ENCODE measurements at places on chromosomes 16 and 17.

- no peak for DNase-seq
These were observed 2.4 kb upstream of the PERCC1 start for GRCh38 chr16:1428511-1428910.

DNA sequence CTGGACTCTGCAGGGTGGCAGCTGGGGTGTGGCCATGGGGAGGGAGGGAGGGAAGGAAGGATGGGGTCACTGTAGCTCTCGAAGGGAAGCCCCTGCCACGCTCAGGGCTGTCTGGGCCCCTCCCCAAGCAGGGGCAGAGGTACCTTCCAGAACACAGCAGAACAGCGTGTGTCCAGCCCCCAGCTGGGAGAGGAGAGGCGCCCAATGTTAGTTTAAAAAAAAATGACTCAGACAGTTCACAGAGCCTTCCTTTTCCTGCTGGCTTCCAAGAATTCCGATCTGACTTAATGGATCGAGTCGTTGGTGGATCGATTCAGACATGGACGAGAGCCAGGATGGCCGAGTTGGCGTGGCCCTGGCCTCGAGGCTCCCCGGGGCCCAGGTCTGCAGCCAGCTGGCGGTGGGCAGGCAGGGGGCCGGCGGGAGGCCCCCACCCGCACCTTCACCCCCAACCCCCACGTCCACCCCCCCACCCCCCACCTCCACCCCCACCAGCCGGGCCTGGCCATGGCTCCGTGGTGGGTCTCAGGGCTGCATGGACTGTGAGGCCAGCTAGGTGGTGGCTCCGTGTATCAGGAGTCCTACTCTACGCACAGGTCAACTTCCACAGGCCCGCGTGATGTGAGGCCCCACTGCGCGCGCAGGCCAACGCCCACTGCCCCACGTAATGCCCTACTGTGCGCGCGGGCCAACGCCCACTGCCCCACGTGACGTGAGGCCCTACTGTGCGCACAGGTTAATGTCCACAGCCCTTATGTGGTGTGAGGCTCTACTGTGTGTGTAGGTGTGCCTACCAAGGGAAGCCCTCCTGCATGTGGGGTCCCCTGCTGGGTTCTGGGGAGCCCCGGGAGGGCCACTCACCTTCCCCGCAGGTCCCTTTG lies 21.8 kb downstream of the CACNA1H start:
- DNase-seq: no peak

DNA sequence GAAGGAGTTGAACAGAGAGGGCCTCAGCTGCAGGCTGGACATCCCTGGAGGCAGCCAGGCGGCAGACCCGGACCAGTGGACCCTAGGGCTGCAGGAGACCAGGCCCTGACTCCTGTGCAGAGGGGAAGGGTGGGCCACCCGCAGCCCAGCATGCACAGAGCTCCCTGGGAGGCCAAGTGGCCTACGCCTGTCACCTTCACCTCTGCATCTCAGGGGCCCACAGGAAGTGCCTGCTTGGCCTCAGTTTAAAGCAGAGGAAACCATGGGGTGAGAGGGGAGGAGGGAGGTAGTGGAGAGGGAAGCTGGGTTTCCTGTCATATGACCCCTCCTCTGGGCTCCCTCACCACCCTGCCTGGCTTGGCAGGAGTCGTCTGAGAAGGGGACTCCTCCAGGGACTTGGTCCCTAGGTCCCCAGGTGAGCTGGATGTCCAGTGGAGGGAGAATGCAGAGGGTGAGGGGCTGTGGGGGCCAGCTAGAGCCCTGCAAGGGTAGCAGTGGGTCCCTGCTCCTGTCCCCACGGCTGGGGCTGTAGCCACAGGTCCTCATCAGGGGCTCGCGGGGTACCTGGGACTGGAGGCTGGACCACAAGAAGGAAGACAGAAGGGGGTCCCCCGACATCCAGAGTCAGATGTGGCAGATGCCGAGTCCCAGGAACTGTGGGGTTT lies at the start of gene TMC8:
Gene TMC8 (plus strand): TSS at position 335 of the 665 bp plus-strand sequence. CDS start 818 bp downstream, outside the sequence.
- peak; percentile 23 for DNase-seq

GRCh38 chr16:70796301-70796700 lies 4.7 kb downstream of the VAC14 start:
- DNase-seq: no peak

GRCh38 chr17:3678095-3678820 lies 9.6 kb downstream of the EMC6 start:
- DNase-seq: peak; percentile 75

DNA sequence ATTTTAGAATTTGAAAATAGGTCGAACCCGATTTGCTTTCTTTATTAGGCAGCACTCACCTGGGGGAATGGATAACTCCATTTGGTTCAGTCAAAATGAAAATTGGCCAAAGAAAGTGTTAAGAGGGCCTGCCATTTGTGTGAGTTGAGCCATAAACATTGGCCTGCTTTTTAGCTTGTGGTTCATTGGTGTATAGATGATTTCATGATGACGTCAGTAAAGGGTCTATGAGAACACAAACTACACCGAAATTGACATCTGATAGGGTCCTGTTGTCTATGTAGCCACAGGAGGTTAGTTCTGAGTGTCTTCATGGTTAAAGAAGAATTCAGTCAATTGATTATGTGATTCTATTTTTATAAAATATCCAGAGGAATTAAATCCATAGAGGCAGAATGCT lies 1001.5 kb upstream of the EEF2KMT start:
- no peak for DNase-seq

- DNase-seq: no peak
These were observed 36.8 kb downstream of the GDPD1 start for GRCh38 chr17:59257101-59257500.

GRCh38 chr17:75933808-75934207 lies 7.0 kb downstream of the FBF1 start:
- DNase-seq: no peak

- DNase-seq: no peak
These were observed 7.3 kb upstream of the PRDM7 start for GRCh38 chr16:90084215-90084950.

- DNase-seq: no peak
These were observed 1.7 kb downstream of the ACSM5 start for GRCh38 chr16:20411055-20411454.

DNA sequence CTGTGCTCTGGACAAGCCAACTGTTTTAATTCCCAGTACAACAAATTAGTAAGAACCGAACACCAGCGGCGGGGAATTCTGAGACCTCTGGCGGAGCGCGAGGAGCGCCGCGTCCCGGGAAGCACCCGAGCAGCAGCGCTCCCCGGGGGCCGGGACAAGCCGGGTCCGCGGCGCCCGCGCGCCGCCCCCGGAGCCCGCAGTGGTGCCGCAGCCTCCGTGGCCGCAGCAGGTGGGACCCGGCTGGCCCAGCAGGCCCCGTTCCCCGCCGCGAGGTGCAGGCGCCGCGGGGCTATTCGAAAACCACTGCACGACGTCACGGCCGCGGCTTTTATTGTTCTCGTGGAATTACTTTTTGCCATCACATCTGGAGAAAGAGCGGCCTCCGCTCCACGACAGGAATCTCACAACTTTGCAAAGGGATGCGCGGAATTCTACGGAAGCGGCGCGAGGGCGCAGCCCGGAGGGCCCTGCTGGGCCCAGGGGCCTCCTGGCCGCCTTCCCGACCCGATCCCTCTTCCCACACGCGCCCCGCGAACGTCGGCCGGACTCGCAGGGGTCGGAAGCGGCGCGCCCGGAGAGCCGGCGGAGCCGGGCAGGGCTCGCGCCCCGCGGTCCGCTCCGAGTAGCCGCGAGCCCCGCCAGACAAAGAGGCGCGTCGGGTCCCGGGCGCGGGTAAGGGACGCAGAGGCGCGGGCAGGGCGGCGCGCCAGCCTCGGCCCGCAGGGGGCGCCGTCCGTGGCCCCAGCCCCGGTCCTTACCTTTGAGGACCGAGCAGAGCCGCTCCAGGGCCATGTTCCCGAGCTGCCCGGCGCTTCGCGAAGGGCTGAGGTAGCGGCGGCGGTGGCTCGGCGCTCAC lies 696 bp downstream of the NETO2 start:
- peak; percentile 68 for DNase-seq

GRCh38 chr17:21015564-21015963 lies 27.2 kb downstream of the USP22 start:
- DNase-seq: no peak

- no peak for DNase-seq
These were observed 12.1 kb downstream of the GLP2R start for GRCh38 chr17:9837551-9838471.

DNA sequence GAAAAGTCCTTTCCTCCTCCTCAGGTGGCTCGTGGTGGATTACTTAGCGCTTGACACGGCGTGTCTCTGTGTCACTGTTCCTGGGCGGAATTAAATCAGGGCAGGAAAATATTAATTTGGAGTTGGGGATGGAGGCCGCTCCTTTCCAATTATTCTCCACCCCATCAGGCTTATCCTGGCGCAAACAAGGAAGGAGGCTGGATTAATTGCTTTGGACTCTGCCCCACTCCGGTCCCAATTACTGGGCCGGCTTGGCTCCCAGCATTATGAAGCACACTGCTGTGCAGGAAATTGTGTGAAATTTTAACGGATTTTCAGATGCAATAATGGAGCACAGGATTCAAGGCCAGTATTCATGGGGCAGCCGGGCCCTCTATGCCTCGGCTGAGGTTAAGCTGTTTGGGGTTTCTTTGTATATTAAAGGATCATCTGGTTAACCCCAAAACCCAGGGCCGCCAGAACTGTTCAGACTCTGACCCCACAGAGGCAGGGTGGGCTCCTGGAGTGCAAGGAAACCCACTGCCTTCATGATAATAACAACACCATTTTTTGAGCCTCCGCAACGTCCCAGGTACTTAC lies 87.8 kb downstream of the MRM1 start:
- no peak for DNase-seq

- no peak for DNase-seq
These were observed at the start of gene ANKS4B for GRCh38 chr16:21233521-21234150. TSS of gene ANKS4B (plus strand) at chr16:21233699. CDS start at chr16:21233738, 39 bp downstream.

DNA sequence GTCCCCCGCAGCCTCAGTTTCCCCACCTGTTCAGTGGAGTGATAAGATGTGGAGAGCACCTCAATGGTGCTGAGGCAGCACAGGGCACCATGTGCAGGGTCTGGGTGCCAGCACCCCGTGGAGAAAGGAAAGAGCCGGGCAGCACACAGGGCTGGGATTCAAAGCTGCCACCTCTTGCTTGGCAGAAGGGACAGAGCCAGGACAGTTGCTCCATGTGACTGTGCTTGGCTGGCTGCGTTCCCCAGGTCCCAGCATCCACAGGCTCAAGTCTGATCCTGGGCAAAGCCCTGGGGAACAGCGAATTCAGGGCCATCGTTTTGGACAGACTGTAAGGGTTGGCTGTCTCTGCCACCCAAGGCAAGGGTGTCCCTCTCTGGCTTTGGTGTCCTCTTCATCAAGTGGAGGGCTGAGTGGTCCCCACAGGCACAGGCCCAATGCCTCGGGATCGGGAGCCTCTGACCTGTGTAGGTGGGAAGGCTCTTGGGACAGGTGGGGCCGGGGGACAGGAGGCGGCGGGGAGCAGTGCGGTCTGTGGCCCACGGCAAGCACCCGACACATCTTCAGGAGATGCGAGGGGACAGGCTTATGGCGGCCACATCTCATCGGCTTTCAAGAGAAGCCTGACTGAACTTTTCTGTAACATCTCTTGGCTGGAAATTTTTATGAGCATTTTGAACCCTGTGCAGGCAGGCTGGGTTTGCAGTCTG lies 8.5 kb downstream of the ZNF469 start:
- no peak for DNase-seq

GRCh38 chr17:65718601-65719000 lies 157.2 kb upstream of the AXIN2 start:
- DNase-seq: no peak

GRCh38 chr16:89037261-89038152 lies 56.1 kb upstream of the ACSF3 start:
- no peak for DNase-seq

- DNase-seq: peak; percentile 53
These were observed 14.4 kb downstream of the GUCY2D start for GRCh38 chr17:8016632-8017424.

DNA sequence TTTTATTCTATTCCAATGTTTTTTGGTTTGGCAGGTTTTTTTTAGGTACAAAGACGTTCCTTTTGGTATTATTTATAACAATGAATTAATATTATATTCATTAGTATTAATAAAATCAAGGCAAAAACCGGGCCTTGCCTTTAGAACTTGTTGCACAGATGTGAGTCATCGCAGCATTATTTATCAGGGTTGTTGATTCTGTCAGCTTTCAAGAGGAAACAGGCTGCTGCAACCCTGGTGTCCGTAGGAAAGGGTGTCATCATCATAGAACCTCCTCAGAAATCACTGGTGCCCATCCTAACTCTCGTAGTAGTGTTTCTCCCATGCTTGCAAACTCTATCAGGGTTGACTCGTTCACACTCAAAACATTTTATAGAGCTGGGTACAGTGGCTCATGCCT lies 10.2 kb upstream of the LRRC37B start:
- DNase-seq: no peak

All from SHP77 (cell line).